Stimulated activated CD8-positive, alpha-beta memory T cell treated with anti-CD3 and anti-CD28 coated beads, Interleukin-7, amount 100 ng/mL, for 1 hour (primary cell): ENCODE measurements at places on chromosomes 5 and 9.
A peak's percentile ranks its signal among the peaks of the same experiment; 100 is the strongest.

DNA sequence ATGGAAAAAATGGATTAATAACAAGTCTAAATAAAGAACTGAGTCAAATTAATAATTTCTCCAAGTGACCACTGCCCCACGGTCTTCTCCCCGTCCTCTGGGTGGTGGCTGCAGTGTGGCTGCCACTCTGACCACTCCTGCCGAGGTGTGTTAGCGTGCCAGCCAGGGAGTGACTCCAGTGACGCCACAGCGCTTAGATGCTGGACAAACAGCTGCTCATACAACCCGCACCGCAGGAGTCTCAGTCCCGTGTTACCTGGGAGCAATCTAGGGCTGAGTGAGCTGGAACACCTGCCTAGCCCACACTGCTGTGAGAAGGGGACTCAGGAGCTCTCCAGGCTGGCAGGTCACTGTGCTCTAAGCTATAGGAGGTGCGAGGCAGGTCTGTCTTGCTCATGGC lies 10.2 kb downstream of the MAPK9 start:
- DNase-seq: no peak

DNA sequence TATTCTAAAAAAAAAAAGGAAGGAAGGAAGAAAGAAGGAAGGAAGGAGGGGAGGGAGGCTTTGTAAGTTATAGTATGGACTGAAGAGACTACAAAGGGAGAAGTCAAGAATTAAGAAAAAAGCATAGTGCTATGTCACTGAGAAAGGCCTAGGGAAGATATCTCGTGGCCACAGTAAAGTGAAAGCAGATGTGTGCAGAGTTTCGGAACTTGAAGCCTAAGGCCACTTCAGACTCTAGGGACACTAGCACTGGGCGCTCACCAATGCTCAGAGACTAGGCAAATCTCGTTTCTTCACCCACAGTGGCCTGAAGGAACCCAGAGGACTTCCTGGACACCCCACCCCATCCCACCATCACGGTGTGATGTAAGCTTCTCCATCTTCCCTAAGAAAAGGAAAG lies 181.4 kb upstream of the TRPM3 start:
- no peak for DNase-seq

GRCh38 chr9:4927043-4927471 lies 58.0 kb upstream of the JAK2 start:
- no peak for DNase-seq

GRCh38 chr5:76545184-76545583 lies 78.0 kb downstream of the F2RL2 start:
- no peak for DNase-seq

DNA sequence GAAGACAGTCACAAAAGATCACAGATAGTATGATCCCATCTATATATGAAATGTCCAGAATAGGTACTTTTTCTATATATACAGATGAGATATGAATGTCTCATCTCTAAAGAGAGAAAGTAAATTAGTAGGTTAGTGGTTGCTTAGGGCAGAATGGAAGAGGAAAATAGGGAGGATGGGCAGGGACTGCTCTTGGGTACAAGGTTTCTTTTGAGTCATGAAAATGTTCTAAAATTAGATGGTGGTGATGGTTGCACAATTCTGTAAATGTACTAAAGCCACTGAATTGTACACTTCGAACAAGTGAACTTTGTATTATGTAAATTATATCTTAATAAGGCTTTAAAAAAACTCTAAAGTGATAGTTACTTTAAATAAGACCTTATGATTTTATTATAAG lies 59.6 kb upstream of the GRAMD2B start:
- no peak for DNase-seq

DNA sequence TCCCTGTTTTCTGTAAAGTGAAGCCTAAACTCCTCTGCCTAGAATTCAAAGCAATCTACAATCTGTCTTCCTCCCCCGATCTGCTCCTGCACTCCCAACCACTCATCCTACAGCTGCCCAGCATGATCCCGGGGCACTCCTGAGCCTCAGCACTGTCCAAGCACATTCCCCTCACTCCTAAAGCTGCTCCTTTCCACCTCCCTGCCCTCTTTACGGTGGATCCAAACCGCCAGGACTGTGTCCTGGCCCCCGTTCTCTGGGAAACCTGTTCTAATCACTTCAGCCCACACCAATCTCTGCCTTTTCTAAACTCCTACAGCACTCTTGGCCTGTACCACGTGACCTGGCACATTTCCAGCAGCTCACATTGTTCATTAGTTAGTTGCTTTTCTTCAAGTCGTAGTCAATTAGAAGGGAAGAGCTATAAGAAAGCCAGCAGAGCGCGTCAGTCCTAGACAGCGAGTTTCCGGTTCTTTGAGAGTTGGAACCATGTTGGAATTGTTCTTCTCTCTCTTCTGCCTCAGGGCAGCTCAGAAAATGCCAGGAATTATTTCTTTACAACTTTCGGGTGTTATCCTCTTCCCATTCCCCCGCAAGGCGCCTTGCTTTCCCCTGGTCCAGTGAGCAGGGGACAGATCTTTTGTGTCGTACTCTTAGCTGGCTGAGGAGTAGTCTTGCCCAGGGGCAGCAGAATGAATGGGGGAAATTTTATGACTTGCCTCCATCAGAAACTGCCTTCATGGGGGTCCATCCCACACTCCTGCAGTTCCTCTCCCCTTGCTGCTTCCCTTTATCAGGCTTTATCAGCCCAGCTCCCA lies 60.7 kb downstream of the NRG2 start:
- DNase-seq: no peak

- DNase-seq: no peak
Measured at GRCh38 chr5:80077051-80077714, 42.0 kb downstream of the THBS4 start.

GRCh38 chr5:113217619-113218184 lies 217.1 kb downstream of the TSSK1B start:
- no peak for DNase-seq

DNA sequence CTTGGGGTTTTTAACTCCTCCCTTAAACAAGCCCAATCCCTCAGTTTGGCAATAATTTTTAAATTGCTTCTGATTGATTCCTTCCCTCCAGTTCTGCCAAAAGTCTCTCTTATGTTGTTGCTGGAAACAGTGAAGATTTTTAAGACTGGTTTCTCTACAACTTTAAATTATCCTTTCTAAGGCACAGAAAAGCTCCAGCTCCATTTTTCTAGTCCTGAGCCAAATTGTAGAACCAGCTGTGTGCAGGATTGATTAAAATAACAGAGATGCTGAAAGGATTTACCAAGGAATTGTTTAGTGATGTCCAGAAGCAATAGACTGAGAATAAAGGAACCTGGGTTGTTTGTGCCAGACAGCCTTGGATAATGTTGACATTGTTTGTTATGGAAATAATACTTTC lies 111.3 kb downstream of the NUDT12 start:
- no peak for DNase-seq

DNA sequence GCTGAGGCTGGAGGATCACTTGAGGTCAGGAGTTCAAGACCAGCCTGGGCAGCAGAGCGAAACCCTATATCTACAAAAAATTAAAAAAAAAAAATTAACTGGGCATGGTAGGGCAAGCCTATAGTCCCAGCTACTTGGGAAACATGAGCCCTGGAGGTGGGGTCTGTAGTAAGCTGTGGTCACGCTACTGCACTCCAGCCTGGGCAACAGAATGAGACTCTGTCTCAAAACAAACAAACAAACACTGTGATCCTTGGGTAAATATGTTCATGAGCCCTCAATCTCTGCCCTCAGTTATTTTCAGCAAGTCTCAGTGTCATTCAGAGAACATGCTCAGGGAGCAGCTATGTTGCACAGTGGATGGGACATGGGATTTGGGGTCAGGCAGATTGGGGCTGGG lies 76.2 kb downstream of the PTTG1 start:
- DNase-seq: no peak

- DNase-seq: no peak
Measured at GRCh38 chr9:37984672-37985611, 81.0 kb upstream of the SLC25A51 start.

GRCh38 chr9:35680331-35681105 lies 6.8 kb downstream of the CA9 start:
- DNase-seq: no peak

DNA sequence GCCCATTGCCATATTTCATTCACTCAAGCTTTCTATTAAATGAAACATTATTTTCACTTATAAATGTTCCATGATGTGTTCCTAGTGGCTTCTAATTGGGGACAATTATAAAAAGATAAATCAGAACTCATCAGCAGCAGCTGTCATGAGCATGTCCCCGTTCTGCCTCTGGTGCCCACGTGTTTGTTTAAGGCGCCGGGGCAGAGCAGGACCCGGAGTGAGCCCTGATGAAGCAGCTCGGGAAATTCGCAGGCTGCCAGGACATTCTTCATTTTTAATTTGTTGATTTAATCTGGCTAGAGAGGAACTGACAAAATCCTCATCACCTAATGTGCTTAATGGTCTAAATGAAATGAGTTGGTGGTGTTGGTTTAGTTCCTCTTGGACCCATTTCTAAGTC lies 475.0 kb downstream of the CTNND2 start:
- no peak for DNase-seq

DNA sequence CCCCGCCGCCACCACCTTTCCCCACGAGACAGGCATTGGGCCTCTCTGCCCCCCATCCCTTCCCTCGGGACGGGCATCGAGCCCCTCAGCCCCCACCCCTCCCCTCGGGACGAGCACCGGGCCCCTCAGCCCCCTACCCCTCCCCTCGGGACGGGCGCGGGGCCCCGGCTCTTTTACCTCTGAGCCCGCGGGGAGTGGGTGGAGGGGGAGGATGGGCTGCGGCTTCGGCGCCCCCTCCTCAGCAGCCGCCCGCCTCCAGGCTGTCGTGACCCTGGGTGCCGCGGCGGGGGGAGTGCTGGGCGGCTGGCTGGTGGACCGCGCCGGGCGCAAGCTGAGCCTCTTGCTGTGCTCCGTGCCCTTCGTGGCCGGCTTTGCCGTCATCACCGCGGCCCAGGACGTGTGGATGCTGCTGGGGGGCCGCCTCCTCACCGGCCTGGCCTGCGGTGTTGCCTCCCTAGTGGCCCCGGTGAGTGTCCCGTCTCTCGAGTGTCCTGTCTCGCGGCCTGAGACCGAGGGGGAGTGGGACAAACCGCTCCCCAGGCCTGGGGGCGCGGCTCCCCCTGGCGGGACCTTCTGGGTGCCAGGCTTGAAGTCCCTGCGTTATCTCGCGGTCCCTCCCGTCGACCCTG lies 791 bp downstream of the SLC2A8 start:
- DNase-seq: no peak

DNA sequence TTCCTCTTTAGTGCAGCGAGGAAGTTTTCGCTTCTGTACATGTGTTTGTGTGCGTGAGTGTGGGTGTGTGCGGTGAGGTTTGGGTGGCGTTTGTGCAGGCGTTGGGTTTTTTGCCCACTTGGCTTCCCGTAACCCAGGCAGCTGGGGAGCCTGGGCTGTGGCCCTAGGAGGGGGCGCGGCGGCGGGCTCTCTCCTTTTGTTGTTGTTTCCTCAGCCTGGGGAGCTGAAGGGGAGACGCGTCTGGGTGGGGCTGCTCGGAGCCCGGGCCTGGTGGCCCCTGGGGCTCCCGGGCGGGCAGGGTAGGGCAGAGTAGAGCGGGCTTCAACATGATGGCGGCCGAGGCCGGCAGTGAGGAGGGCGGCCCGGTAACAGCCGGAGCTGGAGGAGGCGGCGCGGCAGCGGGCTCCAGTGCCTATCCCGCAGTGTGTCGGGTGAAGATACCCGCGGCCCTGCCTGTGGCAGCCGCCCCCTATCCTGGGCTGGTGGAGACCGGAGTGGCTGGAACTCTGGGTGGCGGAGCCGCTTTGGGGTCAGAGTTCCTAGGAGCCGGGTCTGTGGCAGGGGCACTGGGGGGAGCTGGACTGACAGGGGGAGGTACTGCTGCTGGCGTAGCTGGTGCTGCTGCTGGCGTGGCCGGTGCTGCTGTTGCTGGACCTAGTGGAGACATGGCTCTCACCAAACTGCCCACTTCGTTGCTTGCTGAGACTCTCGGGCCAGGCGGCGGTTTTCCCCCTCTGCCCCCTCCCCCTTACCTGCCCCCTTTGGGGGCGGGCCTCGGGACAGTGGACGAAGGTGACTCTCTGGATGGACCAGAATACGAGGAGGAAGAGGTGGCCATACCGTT lies 665 bp downstream of the RASA1 start:
- peak; percentile 30 for DNase-seq

DNA sequence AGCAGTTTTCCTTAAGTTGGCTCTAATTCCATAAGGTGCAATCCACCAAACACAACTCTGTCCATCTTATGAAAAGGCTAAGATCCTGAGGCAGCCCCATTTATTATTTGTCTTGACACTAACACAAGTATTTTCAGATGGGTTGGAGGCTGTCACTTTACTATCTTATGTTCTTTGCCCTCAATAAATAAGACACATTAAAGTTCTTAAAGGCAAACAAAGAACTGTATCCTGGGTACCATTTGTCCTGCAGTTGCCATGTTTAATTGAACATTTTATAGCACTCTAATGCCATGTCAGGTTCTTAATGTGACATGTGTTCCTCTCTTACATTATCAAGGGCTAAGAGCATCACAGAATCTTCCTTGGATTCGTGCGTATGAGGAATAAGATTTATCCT lies 189.5 kb upstream of the SNX2 start:
- no peak for DNase-seq

- DNase-seq: no peak
Measured at GRCh38 chr5:122985006-122985700, 51.4 kb downstream of the PPIC start.

GRCh38 chr5:138606378-138607064 lies 31.3 kb upstream of the HSPA9 start:
- DNase-seq: no peak

- no peak for DNase-seq
Measured at GRCh38 chr5:135979510-135979909, 24.7 kb upstream of the LECT2 start.

DNA sequence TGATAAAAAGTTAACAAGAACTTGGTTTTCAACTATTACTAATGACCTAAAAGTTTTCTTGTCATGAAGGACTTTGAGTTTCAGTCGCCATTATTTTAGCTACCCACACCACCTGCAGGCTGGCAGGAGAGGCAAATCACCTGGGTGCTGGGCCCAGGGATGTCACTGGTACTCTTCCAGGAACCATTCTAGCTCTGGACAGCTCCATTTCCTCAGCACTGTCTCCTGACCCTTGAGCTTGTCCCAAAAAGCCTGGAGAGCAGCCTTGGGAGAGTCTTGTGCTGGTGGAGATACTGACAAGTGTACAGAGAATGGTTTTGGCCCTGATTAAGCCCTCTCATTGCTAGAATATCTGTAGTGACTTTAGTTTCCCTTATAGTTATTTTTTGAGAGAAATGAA lies 1924.1 kb upstream of the WWC1 start:
- no peak for DNase-seq
